ENCODE measurements at places on chromosomes 16 and 17.

- H3K4me3 ChIP-seq: no peak overlapping the region
- peaks cover 5% of the 10 kb centered on the region for H3K4me1 ChIP-seq
- no peak for DNase-seq
- peaks cover 4% of the 10 kb centered on the region for H3K27me3 ChIP-seq
These were observed 4.5 kb downstream of the SCARF1 start for GRCh38 chr17:1641065-1641403.

GRCh38 chr16:26717826-26718225, 348.9 kb upstream of the C16orf82 start:
- no peak overlapping the region for H3K4me3 ChIP-seq
- DNase-seq: no peak
- H3K4me1 ChIP-seq: no peaks in the 10 kb centered on the region
- H3K36me3 ChIP-seq: no peaks in the 10 kb centered on the region

- H3K4me1 ChIP-seq: no peaks in the 10 kb centered on the region
- H3K27ac ChIP-seq: no peak overlapping the region
- peaks cover 2% of the 10 kb centered on the region for H3K27me3 ChIP-seq
- H3K36me3 ChIP-seq: no peaks in the 10 kb centered on the region
- no peak for DNase-seq
These were observed 160.0 kb downstream of the CBLN1 start for GRCh38 chr16:49121636-49122035.

GRCh38 chr16:22673421-22673831, 140.5 kb upstream of the HS3ST2 start:
- H3K4me1 ChIP-seq: no peaks in the 10 kb centered on the region
- no peak overlapping the region for H3K27ac ChIP-seq
- no peak for DNase-seq
- H3K4me3 ChIP-seq: no peak overlapping the region
- H3K36me3 ChIP-seq: no peaks in the 10 kb centered on the region
- peaks cover 11% of the 10 kb centered on the region for H3K27me3 ChIP-seq

GRCh38 chr16:53091466-53092211, 36.8 kb downstream of the CHD9 start:
- H3K36me3 ChIP-seq: 0 out of 2 replicates have a peak, but pooled peaks cover 3% of the 10 kb centered on the region
- H3K4me1 ChIP-seq: no peaks in the 10 kb centered on the region
- no peak overlapping the region for H3K4me3 ChIP-seq
- no peak overlapping the region for H3K27ac ChIP-seq
- no peaks in the 10 kb centered on the region for H3K27me3 ChIP-seq

DNA sequence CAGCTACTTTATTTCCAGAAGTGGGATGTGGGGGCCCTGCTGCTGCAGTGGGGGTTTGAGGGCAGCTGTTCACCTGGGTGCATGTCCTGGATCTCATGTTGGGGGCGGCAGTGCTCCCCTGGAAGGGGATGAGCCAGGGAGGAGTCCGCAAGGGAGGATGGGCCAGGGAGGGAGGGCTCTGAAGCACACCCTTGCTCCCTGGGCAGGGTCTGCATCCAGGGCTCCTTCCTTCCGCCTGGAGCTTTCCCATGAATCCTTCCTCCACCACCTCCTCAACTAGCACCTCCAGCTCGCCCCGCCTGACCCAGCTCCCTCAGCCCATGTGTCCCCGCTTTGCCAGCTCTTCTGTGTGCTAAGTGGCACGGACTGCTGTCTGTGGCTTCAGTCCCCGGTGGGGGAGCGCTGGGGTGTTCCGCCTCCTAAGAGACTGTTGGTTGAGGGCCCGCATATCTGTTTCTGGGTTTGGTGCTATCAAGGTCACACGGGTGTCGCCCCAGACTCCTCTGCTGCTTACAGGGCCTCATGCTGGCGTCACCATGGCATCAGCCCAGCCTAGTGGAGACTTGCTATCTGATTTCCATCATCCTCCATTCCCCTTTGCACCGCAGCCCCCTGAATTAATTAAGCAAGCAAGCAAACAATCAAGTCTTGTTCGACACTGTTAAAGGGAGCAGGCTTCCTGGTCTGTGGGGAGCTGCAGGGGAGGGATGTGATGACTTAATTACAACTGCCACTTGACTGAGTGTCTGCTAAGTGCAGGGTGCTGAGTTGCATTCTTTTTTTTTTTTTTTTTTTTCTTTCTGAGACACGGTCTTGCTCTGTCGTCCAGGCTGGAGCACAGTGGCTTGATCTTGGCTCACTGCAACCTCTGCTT, 71.8 kb downstream of the PRKCA start:
- no peaks in the 10 kb centered on the region for H3K36me3 ChIP-seq
- no peak overlapping the region for H3K4me3 ChIP-seq
- DNase-seq: peak; percentile 77
- peak overlapping the region; percentile 73 for H3K27ac ChIP-seq

GRCh38 chr17:3960764-3961163, 3.5 kb downstream of the ATP2A3 start:
- H3K36me3 ChIP-seq: peaks cover 54% of the 10 kb centered on the region
- H3K4me1 ChIP-seq: peaks cover 68% of the 10 kb centered on the region
- no peaks in the 10 kb centered on the region for H3K27me3 ChIP-seq
- DNase-seq: no peak
- H3K4me3 ChIP-seq: no peak overlapping the region

DNA sequence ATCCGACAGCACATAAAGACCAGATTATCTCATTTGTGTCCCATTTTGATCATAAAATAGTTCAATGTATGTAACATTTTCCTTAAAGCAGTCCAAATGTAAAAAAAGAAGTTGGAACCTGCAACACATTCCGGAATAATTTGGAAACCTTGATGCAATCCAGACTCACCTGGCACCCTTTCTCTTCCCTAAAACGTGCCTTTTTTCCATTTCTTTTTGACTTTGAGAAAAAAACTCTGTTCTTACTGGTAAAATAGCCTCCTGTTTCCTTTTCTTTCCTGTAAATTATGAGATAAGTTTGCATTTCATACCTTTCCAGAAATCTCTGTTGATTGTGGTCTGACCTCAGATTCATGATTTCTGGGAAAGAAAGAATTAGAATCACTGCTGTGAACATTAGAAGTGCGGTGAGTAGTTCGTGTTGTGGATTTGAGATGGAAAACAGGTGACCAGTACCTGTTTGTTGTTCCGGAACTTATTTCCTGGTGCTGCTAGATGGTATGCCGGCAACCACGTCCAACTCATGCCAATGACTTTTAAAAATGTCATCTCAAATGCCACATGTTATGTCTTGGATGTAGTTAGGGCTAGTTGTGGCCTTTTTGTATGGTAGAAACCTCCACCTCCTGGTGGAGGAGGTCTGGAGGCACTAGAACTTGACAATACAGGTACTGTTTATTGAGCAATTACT, 108.1 kb downstream of the SOCS1 start:
- H3K27ac ChIP-seq: no peak overlapping the region
- peaks cover 13% of the 10 kb centered on the region for H3K36me3 ChIP-seq
- no peak overlapping the region for H3K4me3 ChIP-seq
- no peaks in the 10 kb centered on the region for H3K4me1 ChIP-seq
- H3K27me3 ChIP-seq: no peaks in the 10 kb centered on the region
- DNase-seq: no peak

DNA sequence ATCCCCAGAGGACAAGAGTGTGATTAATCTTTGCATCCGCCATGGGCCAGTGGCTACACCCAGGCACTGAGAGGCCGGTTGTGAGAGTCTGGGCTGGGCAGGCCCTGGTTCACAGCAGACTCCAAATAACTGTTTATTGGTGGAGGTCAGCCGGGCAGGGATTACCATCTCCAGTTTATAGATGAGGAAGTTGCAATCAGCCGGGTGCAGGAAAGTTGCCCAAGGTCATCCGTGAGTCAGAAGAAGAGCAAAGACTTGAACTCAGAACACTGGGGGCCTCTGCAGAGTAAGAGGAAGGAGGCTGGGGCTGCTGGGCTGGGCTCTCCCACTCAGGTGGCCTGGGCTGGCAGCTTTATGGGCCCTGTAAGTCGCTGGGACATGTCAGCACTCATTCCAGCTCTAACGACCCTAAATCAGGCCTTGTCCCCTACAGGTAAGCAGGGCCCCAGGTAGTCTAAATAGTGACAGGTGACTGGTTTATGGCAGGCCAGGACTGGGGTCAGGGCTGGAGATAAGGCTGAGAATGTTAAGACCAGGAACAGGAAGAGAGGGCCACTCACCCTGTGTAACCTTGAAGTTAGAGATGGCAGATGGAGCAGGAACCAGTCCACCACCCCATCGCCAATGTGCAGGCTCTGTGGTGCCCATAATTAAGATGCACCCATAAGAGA, 2.1 kb upstream of the CA4 start:
- H3K4me1 ChIP-seq: peaks cover 9% of the 10 kb centered on the region
- H3K4me3 ChIP-seq: no peak overlapping the region
- H3K27ac ChIP-seq: no peak overlapping the region
- no peak for DNase-seq

- no peak for DNase-seq
- H3K4me3 ChIP-seq: no peak overlapping the region
- H3K27ac ChIP-seq: no peak overlapping the region
- no peaks in the 10 kb centered on the region for H3K4me1 ChIP-seq
These were observed 92.2 kb upstream of the CIBAR2 start for GRCh38 chr16:85204242-85205010.

DNA sequence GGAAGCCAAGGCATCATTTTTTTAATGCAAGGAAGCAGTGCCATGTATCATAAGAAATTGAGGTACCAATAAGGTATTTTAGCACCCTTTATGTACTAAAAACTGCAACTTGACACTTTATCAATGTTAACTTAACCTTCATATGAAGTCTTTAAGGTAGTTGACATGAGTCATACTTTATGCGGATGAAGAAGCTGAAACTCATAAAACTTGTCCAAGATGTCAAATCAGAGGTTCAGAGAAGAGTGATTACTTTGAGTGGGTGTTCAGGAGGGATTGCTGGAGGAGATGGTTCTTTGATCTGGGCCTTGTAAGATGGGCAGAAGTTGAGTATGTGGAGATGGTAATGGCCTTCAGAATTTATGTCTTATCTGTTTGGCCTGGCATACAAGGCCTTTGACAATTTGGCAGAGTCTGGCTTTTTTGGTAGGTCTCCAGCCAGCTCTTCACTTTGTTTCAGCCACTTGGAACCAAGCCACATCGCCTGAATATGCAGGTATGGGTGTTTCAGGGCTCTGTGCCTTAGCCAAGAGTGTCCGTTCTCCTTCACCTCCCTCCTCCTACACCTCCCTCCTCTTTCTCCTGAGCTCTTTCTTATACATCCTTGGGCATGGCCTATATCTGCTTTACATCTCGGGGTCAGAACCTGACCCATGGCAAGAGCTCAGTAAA, 23.7 kb downstream of the YPEL2 start:
- H3K4me3 ChIP-seq: no peak overlapping the region
- no peaks in the 10 kb centered on the region for H3K4me1 ChIP-seq
- no peak for DNase-seq

DNA sequence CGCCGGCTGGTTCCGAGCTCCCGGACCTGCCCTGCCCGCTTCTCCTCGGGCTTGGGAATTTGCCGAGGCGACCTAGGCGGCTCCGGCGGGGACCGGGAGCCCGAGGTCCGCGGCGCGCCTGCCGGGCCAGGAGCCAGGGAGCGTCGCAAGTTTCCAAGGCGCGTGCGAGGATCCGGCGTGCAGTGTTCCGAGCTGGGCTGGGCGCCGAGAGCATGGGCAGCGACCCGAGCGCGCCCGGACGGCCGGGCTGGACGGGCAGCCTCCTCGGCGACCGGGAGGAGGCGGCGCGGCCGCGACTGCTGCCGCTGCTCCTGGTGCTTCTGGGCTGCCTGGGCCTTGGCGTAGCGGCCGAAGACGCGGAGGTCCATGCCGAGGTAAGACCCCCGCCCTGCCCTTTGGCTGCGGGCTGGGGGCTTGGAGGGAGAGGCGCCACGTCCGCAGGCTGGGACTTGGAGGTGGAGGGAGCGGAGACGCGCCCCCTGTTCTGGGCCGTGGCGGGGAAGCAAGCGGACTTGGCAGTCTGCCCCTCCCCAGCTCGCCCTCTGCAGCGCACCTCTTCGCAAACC, 668 bp downstream of the MMP15 start:
- H3K27ac ChIP-seq: no peak overlapping the region
- H3K4me1 ChIP-seq: peaks cover 19% of the 10 kb centered on the region
- peak overlapping the region; percentile 62 for H3K4me3 ChIP-seq
- no peaks in the 10 kb centered on the region for H3K27me3 ChIP-seq

DNA sequence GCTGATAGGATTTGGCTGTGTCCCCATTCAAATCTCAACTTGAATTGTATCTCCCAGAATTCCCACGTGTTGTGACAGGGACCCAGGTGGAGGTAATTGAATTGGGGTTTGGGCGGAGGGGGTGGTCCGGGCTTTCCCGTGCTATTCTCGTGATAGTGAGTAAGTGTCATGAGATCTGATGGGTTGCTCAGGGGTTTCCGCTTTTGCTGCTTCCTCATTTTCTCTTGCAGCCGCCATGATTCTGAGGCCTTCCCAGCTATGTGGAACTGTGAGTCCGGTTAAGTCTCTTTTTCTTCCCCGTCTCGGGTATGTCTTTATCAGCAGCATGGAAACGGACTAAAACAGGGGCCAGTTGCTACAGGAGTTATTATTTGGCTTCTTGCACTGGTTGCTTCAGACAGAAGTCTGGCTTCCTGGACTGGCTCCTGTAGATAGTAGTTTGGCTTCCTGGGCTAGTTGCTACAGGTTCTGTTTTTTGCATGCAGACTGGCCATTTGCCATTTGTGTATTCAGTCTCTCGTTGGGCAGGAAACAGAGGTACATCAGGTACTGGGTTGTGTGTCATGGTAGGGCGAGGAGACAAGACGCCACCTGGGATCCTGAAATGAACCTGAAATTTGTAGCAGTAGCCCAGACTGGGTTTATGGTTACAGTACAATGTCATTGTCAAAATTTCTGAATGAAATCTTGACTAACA, 32.6 kb downstream of the CNTNAP4 start:
- H3K4me1 ChIP-seq: no peaks in the 10 kb centered on the region
- no peaks in the 10 kb centered on the region for H3K27me3 ChIP-seq
- no peak overlapping the region for H3K4me3 ChIP-seq
- DNase-seq: no peak
- H3K36me3 ChIP-seq: no peaks in the 10 kb centered on the region
- no peak overlapping the region for H3K27ac ChIP-seq

Data from DND-41 (cell line).